ENCODE measurements at places on chromosomes 4 and X. TPM values are rescaled to one million over a fixed set of nuclear protein-coding genes. Genes with fewer than 3 reads are reported as not detected.
A peak's percentile ranks its signal among the peaks of the same experiment; 100 is the strongest.

The DTHD1 gene
- not detected for total RNA-seq

The ABCG2 gene
- total RNA-seq = 5.0 TPM

The RPS6KA6 gene
- total RNA-seq = 0.69 TPM

The CABS1 gene
- total RNA-seq = not detected

- DNase-seq = peak; percentile 82
Observed at GRCh38 chr4:153221783-153222706, 17.8 kb downstream of the TRIM2 start.

- DNase-seq = no peak
Observed at GRCh38 chr4:2825740-2826139, 17.9 kb upstream of the ADD1 start.

GRCh38 chr4:76998251-76998901 lies 48.8 kb downstream of the SEPTIN11 start:
- DNase-seq = no peak

- DNase-seq = no peak
Observed at GRCh38 chr4:7421356-7422150, 13.2 kb downstream of the PSAPL1 start.

DNA sequence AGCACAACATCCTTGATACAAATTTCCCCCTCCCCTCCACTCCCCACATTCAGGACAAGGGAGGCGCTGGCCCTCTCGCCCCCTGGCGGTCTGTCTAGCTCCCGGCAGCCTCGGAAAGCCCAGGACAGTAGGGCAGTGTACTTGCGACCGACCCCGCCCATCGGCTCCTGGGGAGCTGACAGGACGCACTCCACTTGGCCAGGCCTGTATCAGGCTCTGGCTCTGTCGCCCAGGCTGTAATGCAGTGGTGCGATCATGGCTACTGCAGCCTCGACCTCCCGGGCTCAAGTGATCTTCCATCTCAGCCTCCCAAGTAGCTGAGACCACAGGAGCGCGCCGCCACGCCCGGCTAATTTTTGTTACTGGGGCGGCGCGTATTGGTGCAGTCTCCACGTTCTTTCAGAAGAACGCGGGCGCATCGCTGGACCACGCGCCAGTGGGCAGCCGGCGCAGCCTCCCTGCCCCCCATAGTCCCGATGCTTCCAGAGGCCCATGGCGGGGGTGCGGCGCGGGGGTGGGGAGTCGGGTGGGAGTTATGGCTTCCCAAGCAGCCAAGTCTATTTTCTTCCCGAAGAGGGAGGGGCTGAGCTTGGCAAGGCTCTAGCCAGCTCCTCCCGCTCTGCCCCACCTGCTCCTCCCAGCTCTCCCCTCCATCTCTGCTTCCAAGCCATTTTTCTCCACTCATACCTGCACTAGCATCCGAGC lies 7.8 kb upstream of the AKAP14 start:
- peak; percentile 57 for DNase-seq

GRCh38 chrX:123169247-123169901 lies 14.7 kb upstream of the GRIA3 start:
- DNase-seq = peak; percentile 1
